Activated T-helper 1 cell treated with anti-CD3 and anti-CD28 coated beads, Interleukin-12 subunit alpha, Interleukin-12 subunit beta, Interleukin-2, Interleukin-4 antibody, amounts not matched to agents 30 ng/mL and 10 ng/mL and 1 ng/mL, durations not matched to agents 14 hours and 24 hours and 36 hours (primary cell): ENCODE measurements at places on chromosomes 7 and 10. TPM values are rescaled to one million over a fixed set of nuclear protein-coding genes. Genes with fewer than 3 reads are reported as not detected.

DNA sequence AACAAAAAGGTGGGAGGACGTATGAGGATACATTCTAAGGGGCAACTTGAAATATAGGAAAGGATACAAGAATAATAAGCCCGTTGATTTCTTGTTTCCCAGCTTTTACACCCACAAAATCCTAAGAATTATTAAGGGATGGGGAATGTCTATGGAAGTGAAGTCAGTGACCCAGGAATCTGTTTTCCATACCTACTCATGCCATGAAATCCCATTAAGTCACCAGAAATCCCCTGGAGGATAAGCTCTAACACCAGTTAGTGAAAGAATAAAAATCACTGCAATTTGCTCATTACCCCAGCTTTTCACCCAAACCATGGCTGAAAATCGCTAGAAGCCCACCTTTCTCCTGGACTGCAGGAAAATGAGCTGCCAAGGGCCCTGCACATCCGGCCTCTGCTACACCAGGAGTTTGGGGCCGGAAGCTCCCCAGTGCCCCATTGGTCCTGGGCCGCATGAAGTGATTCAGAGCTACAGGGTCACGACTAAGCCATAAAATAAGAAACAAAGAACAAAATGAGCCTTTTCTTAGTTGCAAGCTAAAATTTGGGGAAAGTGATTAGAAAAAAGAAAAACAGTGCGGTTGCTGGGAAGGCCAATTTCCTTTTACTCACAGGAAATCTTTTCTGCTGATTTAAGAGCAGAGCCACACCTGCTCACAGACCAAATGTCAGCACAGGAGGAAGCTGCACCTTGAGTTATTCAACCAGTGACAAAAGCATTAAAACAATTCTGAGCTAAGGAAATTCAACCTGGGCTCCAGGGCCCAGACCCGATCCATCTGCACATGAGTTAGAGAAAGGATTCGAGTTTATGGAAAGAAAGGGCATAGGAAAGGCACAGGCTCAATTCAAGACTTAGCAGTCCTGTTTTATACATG lies 40.3 kb downstream of the HIPK2 start:
- peak; percentile 4 for DNase-seq

DNA sequence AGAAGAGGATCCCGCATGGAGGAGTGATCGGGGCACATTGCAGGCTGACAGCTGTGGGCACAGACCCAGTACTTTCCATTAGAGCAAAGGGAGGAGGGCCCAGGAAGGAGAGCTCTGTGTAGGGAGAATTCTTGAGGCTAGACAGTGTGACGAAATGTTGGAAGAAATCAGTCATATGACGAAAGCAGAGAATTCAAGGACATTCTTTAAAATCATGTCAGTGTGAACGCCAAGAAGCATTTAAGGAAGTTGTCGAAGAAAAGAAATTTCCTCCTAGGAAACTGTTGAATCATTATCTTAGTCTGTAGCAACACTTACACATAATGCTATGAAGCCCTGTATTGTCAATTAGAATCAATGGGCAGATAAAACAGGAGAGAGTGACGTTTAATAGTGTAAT lies 191.3 kb upstream of the ADARB2 start:
- no peak for DNase-seq

DNA sequence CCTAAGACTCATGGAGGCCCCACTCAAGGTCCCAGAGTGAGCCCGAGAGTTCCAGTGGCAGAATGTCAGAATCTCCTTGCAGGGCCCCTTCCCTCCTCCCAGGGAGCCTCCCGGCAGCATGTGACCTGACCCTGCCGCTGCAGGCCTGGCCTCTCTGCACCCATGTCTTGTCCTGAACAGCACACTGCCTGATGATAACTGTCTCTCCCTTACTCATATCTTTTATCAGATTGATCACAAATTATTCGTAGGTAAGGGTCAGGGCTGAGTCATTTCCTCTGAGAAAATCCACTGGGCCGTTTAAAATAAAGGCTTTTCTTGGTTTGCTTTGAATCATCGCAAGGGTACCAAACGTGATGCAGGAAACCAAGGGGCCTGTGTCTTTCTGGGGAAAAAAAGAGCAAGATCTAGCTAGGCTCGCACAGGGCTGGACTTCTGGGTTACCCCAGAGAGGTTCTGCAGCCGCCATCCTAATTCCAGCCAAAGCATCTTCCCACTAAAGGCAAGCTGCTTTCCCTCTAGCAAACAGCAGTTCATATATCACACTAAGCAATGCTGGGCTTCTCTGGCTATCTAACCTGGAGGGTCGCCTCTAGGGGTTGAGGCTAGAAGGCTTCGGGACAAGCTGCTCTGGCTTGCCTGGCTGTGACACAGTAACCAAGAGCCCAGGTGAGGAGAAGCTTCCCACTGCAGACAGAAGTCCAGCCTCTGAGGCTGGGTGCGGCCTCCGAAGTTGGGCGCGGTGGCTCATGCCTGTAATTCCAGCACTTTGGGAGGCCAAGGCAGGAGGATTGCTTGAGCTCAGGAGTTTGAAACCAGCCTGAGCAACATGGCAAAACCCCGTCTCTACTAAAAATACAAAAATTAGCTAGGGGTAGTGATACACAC lies 104.9 kb downstream of the SPDYE5 start:
- DNase-seq = no peak

DNA sequence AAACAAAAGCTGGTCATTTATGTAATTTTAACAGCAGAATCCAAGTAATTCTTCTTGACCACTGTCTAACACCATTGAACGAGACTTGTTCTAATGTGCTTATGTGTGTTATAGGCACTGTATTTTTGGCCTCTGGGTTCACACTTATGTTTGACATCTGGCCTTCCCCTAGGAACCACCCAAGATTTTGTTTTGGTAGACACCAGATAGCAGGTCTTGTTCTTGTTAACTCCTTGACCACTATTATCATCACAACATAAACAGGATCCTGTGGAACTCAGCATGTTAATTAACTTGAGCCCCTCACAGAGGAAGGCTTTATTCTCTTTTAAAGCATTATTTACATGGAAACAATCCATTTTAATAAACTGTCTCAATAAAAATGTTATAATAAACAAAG lies 167.7 kb downstream of the SEMA3D start:
- no peak for DNase-seq

- DNase-seq = no peak
These were observed 64.8 kb downstream of the ABLIM1 start for GRCh38 chr10:114593240-114593792.

GRCh38 chr10:11153766-11154165 lies 136.1 kb downstream of the CELF2 start:
- DNase-seq = no peak

DNA sequence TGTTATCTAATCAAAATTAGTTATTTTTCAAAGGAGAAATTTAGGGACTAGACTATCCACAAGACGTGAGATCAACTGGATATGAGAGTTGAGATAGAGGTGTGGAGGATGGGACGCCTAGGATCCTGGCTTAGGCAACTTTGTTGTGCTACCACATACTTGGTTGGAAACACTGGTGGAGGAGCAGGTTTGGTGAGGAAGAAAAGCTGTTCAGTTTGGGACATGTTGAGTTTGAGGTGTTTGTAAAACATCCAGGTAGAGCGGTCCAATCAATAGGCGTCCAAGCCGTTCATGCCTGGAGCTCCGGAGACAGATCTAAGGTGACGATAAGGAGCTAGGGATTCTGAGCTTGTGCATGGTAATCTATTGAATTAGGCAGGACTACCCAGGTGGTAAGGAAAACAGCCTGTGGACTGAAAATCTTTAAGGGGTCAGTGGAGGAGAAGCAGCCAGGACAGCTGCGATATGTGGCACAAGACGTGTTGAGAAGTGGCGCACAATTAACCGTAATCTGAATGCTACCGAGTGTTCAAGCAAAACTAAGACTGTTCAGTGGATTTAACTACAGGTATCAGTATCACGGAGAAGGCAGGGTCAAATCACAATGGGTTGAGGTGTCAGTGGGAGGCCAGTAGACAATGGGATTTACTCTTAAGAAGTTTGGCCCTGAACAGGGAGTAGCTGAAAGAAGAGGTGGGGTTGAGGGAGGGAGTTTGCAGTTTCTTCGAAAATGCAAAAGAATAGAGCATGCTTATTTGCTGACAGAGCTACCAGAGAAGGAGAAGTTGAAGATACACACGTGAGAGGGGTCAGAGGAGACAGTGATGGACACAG lies 16.1 kb upstream of the TRPV6 start:
- no peak for DNase-seq

DNA sequence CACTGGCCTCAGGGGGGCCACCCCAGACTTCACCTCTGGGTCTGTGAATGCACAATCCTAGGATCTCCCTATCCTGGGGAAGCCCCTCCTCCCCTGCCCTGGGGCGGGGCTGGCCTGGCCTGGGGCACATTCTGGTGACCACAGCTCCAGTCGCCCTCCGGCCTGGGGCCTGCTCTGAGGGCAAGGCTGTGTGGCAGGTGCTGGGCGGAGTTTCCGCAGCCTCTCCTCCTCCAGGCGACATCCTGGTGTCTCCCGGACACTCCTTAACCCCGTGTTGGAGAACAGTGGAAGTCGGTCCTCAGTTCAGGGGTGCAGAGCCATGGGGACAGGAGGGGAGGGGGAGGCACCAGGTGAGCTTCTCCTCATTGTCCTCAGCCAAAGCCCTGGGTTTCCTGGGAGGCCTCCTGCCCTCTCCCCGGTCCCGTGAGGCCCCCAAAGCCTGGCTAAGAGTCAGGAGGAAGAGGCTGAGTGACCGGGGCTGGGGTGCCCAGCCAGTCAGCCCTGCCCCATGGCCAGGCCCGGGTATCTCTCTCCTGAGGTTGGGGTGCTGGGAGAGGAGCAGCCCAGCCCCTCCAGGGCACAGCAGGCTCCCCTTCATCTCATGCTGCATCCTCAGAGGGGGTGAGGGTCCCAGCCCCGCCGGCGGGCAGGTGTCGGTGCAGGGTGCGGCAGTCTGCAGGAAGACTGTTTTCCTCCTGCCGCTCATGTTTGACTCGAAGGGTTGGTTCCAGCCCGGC lies 22.6 kb downstream of the UNCX start:
- no peak for DNase-seq

DNA sequence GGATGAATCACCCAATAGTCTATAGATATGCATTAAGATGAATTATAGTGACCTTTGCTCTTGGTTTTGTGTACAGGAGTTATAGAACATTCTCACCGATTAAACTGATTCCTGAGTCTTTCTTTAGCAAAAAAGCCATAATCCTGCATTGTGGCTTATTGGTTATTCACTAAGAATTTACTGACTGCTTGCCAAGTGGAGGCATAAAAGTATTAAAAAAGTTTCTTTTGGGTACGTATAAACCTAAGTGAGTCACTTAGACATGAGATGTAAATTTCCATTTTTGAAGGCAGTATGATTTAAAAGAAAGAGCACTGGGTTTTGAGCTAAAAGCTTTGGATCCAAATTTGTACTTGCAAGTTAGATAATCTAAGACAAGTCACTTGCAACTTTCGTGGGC lies 100.7 kb downstream of the CDK6 start:
- no peak for DNase-seq

GRCh38 chr7:33774762-33775523 lies 130.4 kb upstream of the BMPER start:
- DNase-seq = no peak

DNA sequence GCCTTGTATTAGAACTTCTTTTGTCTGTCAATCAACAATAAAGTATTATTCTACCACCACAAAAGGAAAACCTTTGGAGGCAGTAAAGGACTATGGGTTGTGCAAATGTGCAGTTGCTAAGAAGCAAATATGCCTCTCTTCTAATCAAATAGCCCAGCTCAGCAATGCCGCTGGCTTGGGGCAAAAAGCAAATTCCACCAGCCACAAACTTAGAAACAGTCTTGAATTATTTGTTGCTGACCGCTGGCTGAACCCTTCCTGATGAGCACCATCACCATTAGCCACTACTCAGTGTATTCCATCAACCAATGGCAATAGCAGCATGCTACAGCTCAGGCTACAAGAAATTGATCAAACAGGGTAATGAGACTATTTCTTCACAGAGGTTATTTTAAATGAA lies 51.0 kb downstream of the SKAP2 start:
- no peak for DNase-seq

- no peak for DNase-seq
These were observed at the start of gene MUC3A for GRCh38 chr7:100949227-100949932. TSS of gene MUC3A (plus strand) at chr7:100949534. CDS start at chr7:100949625, 91 bp downstream.

Gene ZNF117
- 3.1 TPM in 2 replicates for total RNA-seq

Gene HOGA1
- not detected in 2 replicates for total RNA-seq
